ENCODE measurements at places on chromosomes 3 and 15.

DNA sequence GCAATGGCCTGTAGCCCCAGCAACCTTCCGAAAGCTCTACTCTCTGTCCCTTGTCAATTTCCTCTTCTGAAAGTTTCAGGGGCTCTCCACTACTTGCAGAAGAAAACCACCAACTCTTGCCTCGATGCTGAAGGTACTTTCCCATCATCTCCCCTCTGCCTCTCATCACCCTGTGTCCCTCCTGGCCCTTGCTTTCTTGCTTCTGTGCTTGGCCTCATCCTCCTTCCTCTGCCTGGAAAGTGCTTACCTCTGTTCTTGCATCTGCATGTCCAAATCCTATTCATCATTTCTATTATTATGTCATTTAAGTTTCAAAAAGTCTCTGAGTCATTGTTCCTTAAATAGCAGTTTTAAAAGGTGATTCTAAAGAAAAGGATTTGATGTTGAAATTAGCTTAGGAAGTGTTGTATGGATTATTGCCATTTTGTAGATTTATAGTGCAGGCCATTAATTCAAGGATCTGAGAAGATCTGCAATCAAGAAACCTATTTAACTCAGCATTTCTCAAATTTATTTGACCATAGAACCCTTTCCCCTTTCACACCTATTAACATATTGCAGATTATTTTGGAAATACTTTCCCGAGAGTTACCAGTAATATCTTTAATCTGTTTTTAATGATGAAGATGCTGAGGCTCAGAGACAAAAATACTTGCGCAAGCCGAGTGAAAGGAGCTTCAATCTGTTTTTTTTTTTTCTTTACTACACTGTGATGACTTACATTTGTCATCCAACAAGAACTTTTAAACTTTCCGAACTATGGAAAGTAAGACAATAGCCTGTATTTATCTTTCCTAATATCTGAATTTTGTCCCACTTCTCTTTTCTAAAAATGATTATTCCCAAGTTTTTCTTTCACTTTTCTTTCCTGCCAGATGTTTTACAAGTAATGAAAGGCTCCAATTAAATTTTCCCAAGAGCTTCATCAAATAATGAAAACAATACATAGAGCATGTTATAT is 22.3 kb upstream of the CFAP161 start:
- peak; percentile 44 for DNase-seq

DNA sequence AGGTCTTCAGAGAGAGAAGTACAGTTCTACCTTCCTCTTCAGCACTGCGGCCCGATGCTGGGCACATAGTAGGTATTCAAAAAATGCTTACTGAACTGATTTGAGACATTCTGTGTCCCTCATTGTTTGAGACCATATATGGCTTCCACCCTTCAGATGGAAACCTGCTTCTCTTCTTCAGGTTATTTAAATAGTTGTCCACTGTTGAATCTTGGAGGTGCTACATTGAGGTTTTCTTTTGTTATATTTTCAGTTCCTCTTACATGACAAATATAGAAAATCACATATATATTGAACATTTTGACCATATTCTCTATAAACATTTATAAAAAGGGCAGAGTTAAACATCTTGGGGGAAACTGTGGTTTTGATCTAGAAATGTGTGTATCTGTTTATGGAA is 200.2 kb upstream of the LRRC3B start:
- DNase-seq = no peak

GRCh38 chr3:150269526-150269925 is 138.6 kb upstream of the TSC22D2 start:
- DNase-seq = no peak

DNA sequence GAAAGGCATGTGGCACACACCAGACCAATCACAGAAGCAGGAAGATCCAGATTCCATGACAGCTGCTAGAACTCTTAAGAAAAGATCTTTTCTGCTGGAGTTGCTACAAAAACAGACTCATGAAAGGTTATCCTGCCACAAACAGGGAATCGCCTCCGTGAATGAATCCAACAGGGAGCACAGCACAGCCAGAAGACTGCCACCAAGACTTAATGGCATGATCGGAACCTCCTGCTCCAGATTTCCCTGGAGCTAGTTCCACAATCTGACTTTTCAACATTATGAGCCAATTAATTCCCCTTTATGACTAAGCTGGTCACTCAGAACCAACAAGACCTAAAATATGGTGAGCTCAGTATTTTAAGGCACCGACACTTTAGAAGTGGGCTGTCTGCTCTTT is 232.5 kb downstream of the FOXP1 start:
- DNase-seq = no peak

DNA sequence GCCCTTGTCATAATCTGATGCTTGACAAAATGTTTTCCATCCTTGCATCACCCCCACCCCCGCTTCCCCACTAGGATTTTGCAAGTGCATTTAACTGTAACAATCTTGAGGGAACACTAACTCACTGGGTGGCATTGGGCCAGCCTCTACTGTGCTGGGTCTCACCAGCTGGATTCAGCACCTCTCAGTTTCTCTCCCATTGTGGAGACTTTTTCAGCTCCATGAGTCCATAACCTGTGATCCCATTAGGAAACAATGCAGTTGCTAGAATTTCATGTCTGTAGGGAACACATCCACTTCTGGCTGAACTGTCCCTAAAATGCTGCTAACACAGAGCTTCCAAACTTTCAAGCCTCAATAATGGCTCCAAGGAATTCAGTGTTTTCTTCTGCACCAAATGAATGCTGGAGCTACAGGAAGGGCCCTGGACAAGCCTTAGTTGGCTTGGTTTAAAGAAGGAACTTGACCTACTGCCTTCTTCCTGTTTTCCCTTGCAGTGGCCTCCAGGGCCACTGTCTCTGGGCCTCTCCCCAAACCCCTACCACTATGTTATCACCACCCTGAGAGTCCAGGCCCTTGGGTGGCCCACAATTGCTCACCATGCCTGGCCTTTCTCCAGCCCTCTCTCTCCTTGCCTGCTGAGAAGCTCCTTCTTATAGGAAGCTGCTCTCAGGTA is 15.6 kb downstream of the CYP19A1 start:
- no peak for DNase-seq

DNA sequence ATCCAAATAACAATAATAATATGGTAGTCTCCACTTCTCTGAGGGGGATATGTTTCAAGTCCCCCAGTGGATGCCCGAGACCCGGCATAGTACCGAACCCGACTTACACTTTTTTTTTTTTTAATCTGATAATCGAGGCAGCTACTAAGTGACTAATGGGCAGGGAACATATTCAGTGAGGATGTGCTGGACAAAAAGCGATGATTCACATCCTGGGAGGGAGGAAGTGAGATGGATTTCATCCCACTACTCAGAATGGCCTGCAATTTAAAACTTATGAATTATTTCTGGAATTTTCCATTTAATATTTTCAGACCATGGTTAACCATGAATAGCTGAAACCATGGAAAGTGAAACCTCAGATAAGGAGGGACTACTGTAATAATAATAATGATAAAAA is 49.5 kb upstream of the SELENOK start:
- peak; percentile 32 for DNase-seq

- DNase-seq = peak; percentile 71
Measured at GRCh38 chr15:51830276-51830806, 888 bp downstream of the TMOD3 start.

DNA sequence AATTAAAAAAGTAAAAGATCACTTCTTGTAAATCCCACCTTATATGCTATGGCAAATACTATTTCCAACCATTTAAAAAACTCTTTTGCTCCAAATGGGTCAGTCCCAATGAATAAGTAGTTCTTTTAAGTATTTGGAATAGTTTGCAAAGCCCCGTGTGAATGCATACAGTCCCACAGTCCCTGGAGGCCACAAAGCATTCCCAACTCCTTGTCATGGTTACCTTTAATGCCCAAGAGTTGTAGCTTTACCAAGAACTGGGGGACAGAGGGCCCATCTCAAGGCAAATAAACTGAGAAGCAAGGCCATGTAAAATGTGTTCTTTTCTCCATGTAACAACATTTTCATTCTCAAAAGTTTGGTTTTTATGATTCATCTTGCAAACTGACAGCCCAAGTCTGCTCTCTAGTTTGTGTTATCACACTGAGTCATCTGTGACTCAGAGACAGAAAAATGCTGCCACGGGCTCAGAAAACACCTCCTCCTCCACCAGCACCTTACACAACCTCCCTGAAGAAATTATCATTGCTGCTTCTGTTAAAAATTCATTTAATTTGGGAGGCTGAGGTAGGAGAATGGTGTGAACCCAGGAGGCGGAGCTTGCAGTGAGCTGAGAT is 336.2 kb downstream of the ERC2 start:
- DNase-seq = peak; percentile 92
